ENCODE measurements at places on chromosomes 11 and 22. TPM values are rescaled to one million over a fixed set of nuclear protein-coding genes. Genes with fewer than 3 reads are reported as not detected.

GRCh38 chr22:44179196-44179988 is 1.3 kb upstream of the PARVG start:
- H3K27ac ChIP-seq = no peak overlapping the region
- no peak overlapping the region for H3K4me3 ChIP-seq
- H3K27me3 ChIP-seq = peaks cover 14% of the 10 kb centered on the region
- no peak for DNase-seq

DNA sequence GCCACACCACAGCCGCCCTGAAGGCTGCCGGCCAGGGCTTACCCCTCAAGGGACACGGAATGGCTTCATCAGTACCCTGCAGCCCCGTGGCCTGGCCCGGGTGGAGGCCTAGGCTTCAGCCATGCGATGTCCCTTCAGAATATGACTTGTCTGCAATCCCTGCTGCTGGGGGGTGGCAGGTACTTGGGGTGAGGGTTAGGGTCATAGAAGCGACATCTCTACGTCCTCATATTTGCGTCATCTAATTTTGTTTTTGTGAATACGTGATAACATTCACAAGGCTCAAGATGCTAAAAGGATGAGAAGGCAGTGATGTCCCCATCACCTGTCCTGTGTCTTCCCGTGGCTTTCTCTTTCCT is 6.4 kb downstream of the CCND1 start:
- H3K27ac ChIP-seq = peak overlapping the region; percentile 44
- H3K4me3 ChIP-seq = no peak overlapping the region
- H3K36me3 ChIP-seq = peaks cover 72% of the 10 kb centered on the region
- DNase-seq = peak; percentile 26

DNA sequence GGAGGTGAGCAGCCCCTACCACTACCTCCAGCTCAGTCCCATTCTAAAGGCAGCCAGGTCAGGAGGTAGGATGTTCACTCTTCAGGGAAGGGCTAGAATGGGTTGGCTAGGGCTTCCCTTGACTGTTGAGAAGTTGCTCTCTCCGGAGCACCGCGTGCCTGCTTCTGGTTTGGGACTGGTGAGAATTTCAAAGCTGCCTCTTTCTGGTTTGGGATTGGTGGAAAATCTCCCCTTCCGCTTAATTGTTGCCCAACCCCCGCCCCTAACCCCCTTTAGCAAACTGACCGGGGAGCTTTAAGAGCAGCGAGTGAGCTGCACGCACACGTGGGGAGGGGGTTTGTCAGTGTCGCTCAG is 686 bp downstream of the USP2 start:
- peak overlapping the region; percentile 67 for H3K4me3 ChIP-seq
- no peaks in the 10 kb centered on the region for H3K36me3 ChIP-seq
- H3K27me3 ChIP-seq = no peaks in the 10 kb centered on the region

DNA sequence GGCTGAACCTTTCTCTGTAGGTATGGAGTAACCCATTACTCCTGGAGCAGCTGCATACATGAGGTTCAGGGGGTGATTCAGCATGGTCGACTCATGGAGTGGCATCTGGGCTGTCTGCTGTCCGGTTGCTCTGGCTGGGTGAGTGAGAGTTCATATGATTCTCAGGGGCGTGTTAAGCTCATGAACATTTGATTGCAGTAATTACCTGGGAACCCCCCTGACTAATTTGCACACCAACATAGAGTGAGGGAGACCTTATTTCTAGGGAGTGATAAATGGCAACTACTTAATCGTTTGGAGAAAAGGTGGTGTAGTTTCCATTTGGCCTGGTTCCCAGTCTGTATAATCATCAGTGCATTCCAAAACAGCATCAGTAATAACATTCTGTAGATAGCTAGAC is 661.9 kb downstream of the ETS1 start:
- DNase-seq = peak; percentile 63
- H3K27ac ChIP-seq = no peak overlapping the region
- H3K36me3 ChIP-seq = no peaks in the 10 kb centered on the region
- peaks cover 7% of the 10 kb centered on the region for H3K4me1 ChIP-seq

- no peaks in the 10 kb centered on the region for H3K36me3 ChIP-seq
- H3K27ac ChIP-seq = peak overlapping the region; percentile 29
- H3K4me1 ChIP-seq = peaks cover 25% of the 10 kb centered on the region
- no peak for DNase-seq
Observed at GRCh38 chr22:28395520-28395919, 284.1 kb downstream of the TTC28 start.

Gene PKP3
- total RNA-seq = 4.9 TPM

Gene HBB
- total RNA-seq = not detected

Gene CAVIN3
- 456 TPM for total RNA-seq
